Activated effector memory CD4-positive, alpha-beta T cell treated with Interleukin-2 at 50 U/mL for 16 hours (primary cell): ENCODE measurements at places on chromosomes 12 and 14.

GRCh38 chr12:1576410-1577241 lies 17.8 kb downstream of the FBXL14 start:
- DNase-seq = no peak

DNA sequence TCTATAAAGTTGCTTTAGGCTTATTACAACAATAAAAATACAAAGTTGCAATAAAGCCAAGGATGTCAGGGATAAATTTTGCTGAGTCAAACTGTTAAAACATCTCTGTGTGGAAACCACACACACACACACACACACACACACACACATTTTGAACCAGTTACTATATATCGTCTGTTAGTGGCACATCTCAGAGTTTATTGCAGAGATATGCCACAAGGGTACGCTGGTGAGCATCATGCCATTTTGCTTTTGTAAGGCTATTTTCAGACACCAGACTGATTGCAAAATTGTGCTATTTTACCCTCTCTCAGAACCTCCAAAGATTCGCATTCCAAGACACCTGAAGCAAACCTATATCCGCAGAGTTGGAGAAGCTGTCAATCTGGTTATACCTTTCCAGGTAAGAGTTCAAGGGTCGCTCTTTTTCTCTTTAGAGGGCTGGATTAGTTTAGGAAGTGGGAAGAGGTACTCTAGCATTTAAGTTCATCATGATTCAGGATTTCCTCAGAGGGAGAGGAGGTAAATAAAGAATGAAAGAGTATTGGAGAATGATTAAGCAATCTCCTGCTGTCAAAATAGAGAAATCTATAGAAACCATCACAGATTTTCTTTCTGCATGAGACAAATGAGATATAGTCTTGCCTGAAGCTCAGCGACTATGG lies 27.3 kb upstream of the CHPT1 start:
- DNase-seq = no peak

DNA sequence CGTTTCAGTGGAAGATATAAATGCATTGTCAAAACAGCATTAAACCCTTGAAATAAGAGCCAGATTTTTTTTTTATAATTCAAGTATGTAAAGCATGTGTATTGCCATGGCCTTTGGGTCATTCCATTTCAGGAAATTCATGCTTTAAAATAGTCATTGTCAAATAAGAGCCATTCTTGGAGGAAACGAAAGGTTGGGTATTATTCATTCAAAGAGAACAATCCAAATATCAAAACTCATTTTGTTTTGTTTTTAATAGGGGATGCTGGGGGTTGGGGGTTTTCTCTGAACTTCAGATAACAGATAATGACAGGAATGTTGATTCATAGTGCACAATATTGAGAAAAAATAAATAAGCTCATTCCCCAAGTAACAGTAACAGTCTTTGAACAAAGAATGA lies 174.4 kb upstream of the NUDT4 start:
- no peak for DNase-seq

GRCh38 chr14:90288651-90289355 lies 32.5 kb downstream of the PSMC1 start:
- DNase-seq = no peak

DNA sequence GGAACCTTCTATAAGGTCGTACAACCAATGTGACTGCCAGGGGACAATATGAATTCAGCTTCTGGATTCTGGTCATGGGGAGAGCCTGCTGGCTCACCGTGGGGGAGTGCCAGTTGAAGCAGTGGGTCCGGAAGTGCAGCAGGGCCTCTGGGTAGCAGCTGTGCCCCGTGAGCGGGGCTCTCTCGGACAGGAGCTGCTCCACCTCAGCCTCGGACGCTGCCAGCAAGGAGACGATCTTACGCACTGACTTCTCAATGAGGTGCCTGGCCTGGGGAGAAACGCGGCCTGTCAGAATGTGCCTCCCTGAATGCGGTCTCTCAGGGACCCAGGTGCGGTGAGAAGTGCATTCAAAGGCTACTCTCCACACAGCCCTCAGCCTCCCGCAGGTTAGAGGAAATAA lies 42.0 kb downstream of the LGMN start:
- no peak for DNase-seq

DNA sequence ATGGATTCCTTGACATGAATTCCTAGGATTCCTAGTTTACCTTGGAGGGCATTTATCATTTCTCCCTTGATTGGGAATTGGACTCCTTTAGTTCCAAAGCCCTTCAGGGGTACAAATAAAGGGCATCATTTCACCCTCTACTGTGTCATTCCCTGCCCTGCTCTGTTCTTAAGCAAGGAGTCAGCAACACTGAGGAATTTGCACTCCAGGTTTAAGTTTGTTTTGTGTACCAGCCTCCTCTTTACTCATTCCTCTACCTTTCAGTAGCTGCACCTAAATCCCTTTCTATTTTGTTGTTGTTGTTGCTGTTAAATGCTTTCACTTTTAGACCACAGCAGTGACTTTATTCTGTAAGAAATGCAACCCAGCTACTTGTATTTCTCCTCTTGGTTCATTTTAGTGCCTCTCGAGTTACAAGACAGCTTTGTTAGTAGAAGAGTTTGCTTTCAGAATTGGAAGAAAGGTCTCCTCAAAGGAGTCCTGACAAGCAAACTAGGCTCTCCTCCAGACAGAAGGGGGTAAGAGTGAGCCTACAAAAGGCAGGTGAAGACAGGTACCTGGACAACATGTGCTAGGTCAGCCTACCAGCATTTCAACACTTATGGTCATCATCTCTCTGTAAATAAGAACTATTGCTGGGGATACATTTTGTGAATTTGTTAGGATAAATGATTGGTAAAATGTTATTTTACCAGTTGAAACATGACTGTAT lies 90.0 kb downstream of the RMST start:
- DNase-seq = no peak

- no peak for DNase-seq
Measured at GRCh38 chr14:22906073-22906472, 12.9 kb downstream of the RBM23 start.

GRCh38 chr14:20179880-20180279 lies 10.8 kb upstream of the OR11G2 start:
- DNase-seq = no peak

- DNase-seq = no peak
Measured at GRCh38 chr12:119684711-119685369, 16.9 kb downstream of the PRKAB1 start.

DNA sequence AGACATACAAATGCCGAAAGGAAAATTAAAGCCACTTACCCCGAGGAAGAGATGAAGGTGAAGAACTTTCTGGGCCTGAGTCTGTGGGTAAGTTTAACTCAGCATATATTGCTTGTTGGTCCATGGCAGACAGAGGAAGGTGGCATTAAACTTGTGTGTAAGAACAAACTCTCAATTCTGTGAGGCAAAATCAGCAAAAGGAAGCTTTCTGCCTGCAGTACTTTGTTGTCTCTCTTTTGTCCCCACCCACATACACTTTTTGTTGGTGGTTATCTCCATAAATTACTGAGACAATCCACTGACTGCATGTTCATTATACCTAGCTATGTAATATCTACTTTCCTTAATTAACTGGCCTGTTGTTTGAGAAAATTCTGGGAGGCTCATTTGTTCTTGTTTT lies at the start of gene KLRB1:
Gene KLRB1 (minus strand): TSS at position 201 of the 400 bp plus-strand sequence. CDS start 77 bp downstream, at position 124.
- no peak for DNase-seq

- no peak for DNase-seq
Measured at GRCh38 chr12:19614601-19615383, 175.5 kb downstream of the AEBP2 start.

DNA sequence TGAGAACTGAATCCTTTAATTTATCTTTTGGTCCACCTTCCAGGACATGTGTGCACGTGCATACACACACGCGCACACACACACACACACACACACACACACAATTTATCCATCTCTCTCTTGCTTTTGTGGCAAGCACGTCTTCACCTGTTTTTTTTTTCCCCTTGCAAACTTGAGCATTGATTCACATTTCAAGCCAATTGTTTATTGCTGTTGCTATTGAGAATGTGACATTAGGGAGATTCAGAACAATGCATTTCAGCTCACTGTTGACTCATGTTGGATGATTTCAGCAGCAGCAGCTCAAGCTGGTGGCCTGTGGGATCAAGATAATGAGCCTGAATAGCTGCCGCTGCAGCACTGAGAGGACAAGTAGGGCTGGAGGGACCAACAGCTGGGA lies 128.9 kb downstream of the SNAPC1 start:
- DNase-seq = no peak

GRCh38 chr14:100299238-100299560 lies 7.0 kb downstream of the SLC25A29 start:
- DNase-seq = no peak

DNA sequence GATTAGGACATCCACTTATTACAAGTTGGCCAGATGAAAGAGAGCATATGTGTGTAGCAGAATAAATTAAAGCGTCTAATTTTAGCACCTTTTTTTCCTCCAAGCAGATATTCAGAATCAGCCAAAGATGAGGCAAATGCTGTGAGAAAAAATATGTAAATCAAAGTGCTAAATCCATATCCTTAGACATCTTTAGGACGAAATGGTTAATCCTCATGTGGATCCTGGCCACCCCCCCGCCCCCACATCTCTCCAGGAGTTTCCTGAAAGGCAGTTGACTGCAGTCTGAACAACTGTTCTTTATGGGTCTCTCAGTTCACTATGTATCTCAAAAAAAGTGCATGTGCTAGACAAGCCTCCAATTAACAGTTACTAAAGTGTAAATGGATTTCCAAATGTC lies 1768.1 kb upstream of the SEL1L start:
- no peak for DNase-seq

DNA sequence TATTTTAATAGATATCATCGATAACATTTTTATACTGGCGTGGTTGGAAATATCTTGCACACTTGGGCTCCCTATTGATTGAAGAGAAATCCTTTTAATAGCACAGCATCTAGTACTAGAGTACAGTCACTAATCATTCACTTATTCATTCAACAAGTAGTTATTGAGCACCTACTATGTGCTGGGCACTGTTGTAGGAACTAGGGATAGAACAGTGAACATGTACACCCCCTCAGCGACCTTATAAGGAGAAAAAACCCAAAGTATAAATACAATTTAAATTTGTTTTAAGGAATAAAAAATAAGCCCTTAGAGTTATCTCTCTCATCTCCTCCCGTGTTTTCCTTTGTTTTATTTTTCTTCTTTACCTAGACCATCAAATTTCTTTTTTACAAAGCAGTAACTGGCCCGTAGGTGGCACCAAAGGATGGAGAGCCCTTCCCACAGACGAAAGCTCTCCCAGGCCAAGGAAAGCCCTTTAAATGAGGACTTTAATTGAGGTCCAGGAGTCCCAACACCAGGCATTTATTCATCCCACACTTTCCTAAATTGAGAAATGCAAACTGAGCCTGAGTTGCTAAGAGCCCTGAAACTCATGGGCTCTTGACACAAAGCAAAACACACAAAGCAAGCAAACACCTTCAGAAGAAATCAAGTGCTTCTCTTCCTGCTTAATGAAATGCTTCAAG lies 29.0 kb downstream of the PEBP1 start:
- no peak for DNase-seq

GRCh38 chr12:5773550-5773949 lies 171.5 kb downstream of the ANO2 start:
- no peak for DNase-seq

DNA sequence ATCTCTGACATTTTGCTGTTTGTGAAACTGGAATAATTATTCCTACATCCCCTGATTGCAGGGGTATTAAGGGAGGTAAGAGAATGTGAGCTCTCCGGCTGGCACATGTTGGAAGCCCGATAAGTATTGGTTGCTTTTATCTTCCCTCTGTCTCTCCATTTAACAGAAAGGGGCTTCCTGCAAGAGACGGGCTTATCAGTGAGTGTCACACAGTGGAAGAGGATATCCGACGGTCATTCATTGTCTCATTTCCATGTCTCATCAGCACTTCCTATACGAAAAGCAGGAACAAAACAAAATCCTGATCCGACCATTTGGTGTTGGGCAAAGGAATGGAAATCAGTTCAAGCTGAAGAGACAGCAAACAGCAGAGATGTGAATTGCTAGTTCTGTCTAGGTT lies 10.7 kb downstream of the DYRK4 start:
- DNase-seq = no peak

DNA sequence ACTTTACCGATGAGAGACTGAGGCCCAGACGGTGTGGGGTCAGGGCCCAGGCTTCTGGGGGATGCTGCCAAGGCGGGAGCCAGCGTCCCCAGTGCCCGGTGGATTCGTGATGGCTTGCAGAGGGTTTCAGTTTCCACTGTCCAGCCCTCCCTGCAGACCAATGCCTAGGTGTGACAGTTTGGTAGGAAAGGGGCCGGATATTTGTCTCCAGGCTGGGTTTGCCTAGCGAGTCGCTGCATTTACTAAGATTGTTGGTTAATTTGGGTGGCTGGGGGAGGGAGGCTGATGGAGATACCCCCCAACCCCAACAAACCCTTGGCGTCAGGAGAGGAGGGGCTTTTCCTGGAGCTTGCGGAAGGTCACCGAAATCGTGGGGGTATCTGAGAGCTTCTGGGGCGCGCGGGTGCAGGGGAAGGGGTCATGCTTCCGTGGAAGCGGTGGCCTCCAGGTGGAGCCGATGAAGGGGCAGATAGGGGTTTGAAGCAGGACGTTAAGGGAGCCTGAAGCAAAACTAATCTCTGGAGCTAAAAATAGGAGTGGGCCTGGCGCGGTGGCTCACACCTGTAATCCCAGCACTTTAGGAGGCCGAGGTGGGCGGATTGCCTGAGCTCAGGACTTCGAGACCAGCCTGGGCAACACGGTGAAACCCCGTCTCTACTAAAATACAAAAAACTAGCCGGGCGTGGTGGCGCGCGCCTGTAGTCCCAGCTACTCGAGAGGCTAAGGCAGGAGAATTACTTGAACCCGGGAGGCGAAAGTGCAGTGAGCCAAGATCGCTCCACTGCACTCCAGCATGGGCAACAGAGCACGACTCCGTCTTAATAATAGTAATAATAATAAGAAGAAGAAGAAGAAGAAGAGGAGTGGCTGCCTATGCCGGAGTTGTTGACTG lies 1.1 kb upstream of the CDC42BPB start:
- DNase-seq = no peak

GRCh38 chr12:28973491-28973890 lies 175.6 kb upstream of the FAR2 start:
- no peak for DNase-seq

- DNase-seq = no peak
Measured at GRCh38 chr14:37695866-37696265, 100.4 kb downstream of the TTC6 start.

GRCh38 chr14:106268013-106268727 lies 741.8 kb downstream of the TMEM121 start:
- DNase-seq = peak; percentile 59

GRCh38 chr12:6228535-6229223 lies 28.5 kb downstream of the CD9 start:
- DNase-seq = no peak

- no peak for DNase-seq
Measured at GRCh38 chr12:64088431-64089349, 133.4 kb downstream of the KICS2 start.
